ENCODE measurements at places on chromosomes 4 and X. TPM values are rescaled to one million over a fixed set of nuclear protein-coding genes. Genes with fewer than 3 reads are reported as not detected.

DNA sequence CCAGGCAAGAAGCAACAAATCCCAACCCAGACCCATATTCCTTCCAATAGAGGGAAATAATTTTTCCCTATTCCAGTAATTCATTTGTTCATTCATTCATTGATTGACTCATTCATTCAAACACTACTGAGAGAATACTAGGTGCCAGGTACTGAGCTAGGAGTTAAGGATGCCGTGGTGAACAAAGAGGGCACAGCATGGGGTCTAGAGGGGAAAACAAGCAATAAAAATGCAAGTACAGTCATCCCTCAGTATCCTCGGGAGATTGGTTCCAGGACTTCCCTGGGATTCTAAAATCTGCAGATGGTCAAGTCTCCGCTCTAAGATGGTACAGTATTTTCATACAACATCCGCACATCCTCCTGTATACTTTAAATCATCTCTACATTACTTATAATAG, 18.7 kb downstream of the RASGEF1B start:
- no peak for DNase-seq

GRCh38 chr4:160717848-160718247, 1446.0 kb downstream of the FSTL5 start:
- no peak for DNase-seq

GRCh38 chr4:174201871-174202270, 81.6 kb downstream of the FBXO8 start:
- DNase-seq = no peak

The VMA21 gene
- 16.9 TPM for polyA plus RNA-seq

- DNase-seq = no peak
Observed at GRCh38 chr4:174365018-174365587, 81.4 kb downstream of the CEP44 start.

GRCh38 chr4:32030406-32030805, 1310.2 kb downstream of the PCDH7 start:
- no peak for DNase-seq

The RXFP1 gene
- polyA plus RNA-seq = 1.7 TPM

DNA sequence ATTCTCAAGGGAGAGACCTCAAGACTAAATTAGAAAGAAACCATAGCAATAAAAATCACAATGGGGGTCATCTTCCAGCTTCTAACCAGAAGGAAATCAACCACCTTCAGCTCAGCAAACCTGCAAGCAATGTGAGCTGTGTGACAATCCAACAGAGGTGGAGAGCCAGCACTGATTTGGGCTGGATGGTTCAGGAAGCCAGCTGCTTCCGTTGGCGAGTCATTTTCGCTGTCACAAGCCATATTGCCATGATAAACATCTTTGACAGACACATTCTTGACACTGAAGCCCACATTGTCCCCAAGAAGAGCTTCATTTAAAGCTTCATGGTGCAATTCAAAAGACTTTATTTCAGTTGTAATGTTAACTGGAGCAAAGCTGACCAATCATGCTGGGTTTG, 22.7 kb downstream of the F8A1 start:
- DNase-seq = no peak

DNA sequence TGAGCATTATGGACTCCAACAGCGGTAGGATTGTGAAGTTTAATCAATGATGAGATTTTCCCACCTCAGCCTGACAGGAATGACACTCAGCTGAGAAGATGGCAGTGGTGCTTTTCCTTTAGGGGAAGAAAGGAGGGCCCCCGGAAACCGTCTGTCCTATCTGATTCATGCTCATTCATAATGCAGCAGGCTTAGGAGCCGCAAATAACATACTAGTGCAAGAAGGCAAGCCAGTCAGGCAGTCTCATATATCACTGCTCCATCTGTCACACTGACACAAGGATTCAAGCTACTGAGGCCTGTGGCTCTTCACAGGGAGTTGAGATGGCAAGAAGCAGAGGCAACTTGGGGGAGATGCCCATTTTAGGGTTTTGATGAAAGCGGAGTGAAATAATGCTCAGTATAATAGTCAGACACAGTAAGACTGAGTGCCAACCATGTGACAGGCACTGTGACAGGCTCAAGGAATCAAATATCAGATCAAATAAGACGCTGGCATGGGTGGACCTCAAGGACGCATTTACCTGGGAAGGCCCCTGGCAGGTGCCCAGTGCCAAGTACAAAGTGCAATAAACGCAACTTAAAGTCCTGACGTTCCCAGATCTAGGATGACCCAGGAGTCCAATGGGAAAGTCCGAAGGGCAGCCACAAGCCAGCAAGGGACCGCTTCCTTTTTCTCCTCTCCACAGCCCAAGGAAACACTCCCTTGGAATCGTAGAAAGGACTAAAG, 63.4 kb downstream of the FHDC1 start:
- DNase-seq = no peak

- no peak for DNase-seq
Observed at GRCh38 chrX:74535086-74535407, 79.4 kb downstream of the RLIM start.

- DNase-seq = peak; percentile 81
Observed at GRCh38 chrX:70422851-70423341, at the start of gene GDPD2. Gene GDPD2, plus strand, starts transcription at chrX:70423314. Its CDS starts 1,671 bp downstream, at chrX:70424985.

DNA sequence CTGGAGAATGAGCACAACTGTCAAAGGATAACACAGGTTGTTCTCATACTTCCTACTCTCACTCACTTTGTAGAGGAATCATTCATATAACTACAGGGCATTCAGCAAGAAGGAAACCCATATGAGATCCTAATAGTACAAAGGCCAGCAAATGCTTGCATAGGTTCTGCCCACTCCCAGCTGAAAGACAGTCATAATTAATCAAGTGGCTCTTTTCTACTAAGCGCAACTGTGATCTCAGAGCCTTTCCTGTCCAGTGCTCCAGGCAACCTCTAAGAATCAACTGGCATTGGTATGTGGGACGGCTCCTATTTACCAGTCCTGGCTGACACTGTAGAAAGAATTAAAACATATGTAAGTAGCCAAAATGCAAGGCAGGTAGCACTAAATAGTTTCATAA, 18.9 kb upstream of the MND1 start:
- no peak for DNase-seq

DNA sequence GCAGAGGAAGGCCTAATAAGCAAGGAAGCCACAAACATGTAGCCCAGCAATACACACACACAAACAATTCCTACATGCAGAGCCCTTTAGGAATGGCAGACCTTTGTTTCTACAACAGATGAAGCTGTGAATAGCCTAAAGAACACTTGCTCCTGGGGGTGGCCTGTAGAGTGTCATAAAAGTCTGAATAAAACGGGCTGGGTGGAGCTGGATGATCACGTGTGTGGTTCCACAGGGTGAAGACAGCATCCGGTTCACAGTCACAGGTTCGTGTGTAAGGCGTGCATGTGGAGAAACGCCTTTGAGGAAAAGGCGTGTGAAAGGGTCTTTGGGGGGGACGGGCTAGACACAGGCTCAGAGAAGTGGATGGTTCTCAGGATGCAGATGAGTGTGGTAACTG, 156.1 kb downstream of the AFAP1 start:
- DNase-seq = peak; percentile 20

The IL2 gene
- polyA plus RNA-seq = not detected

Measured in kidney (tissue), 22 donors.